Hematopoietic multipotent progenitor cell (in vitro differentiated cells): ENCODE measurements at places on chromosomes 7 and 10.

- DNase-seq, result no peak
Observed at GRCh38 chr7:158083526-158084310, 503.9 kb downstream of the PTPRN2 start.

DNA sequence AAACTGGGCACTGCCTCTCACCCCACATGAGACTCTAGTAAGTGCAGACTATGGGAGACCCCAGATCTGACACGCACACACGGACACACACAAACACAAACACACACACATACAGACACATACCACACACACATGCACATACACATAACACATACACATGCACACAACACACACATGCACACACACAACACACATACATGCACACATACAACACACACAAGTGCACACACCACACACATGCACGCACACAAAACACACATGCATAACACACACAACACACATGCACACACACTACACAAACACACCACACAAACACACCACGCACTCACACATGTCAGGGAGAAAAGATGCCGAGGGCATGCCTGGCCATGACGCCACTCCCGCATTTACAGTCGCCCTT is 205.5 kb downstream of the TYW1B start:
- DNase-seq, result no peak

GRCh38 chr7:43758029-43758821 is at the start of gene BLVRA:
BLVRA (plus strand) TSS chr7:43758680; CDS start chr7:43771159, 12,479 bp downstream.
- peak; percentile 72 for DNase-seq

DNA sequence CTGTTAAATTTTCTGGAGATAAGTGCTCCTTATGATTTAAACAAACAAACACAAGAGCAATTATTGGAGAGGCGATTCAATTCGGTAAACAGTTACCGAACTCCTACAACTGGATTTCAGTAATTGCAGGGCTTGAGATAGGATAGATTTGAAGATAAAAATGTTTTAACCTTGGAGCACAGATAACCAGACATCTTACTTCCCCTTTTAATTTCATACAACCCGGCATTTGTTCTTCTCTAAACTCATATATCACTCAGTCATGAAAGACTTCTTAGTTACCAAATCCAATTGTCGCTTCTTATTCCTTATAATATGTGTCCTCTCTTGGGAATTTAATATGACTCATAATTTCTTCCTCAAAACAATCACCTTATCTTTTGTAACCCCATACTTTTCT is 235.9 kb upstream of the CSTF2T start:
- DNase-seq, result no peak

GRCh38 chr10:23116486-23117205 is 21.3 kb downstream of the MSRB2 start:
- no peak for DNase-seq

DNA sequence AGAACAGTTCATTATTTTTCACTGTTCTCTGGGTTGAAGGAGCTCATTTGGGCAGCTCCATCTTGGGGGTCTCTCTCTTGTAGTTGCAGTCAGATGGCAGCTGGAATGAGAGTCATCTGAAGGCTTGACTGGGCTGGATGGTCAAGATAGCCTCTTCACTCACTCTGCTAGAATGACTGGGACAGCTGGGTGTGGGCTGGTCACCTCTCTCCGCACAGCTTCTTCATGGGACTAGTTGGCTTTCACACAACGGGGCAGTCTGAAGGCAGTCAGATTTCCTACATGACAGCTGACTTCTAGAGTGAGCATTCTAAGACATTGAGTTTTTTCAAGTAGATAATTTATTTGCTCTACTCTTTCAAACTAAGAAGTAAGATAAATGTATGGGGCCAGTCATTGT is 13.1 kb downstream of the PLEKHA1 start:
- DNase-seq, result no peak

- DNase-seq, result no peak
Observed at GRCh38 chr7:148325208-148325607, 265.4 kb upstream of the C7orf33 start.

DNA sequence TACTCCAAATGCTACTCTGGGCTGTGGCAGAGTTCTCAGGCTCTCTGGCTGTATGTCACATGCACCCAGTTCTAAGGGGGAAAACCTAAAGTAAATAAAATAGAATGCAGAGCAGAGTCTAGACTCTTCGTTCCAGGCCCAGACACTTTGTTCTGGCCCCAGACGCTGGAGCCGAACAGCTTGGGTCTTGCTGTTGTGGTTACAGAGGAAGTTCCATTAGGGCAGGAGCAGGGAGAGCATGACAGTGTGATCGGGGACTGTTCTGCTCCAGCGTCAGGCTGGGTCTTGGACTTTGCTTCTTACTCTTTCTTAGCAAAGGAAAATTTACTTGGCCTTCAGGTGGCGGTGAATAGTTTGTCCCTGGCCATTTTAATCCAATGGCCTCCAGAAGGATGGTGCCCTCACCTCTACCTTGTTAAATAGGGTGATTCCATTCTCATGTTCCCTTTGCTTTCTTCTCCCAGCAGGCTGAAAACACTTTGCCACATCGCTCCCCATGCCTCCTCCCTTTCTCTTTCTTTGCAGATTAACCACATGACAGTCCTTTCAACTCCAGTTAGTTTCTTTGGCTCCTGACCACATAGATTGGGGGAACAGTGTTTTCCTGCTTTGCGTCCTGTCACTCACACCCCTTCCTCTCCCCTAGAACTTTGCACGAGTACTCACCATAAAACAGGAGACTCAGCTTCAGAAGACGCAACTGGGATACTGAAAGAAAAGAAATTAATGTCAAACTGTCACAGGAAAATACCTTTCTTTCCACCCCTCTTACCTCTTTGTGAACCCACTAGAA is 730.8 kb downstream of the SUGCT start:
- DNase-seq, result no peak

GRCh38 chr10:113506476-113506875 is 46.4 kb upstream of the HABP2 start:
- no peak for DNase-seq

- DNase-seq, result no peak
Observed at GRCh38 chr7:135102372-135102771, 45.5 kb upstream of the TMEM140 start.
